Head of caudate nucleus (tissue), 42 donors: ENCODE measurements at places on chromosomes 11 and 22.

- DNase-seq: no peak
Observed at GRCh38 chr11:110808248-110808647, 96.0 kb upstream of the ARHGAP20 start.

GRCh38 chr11:75627906-75628668, 40.8 kb downstream of the MAP6 start:
- DNase-seq: no peak

DNA sequence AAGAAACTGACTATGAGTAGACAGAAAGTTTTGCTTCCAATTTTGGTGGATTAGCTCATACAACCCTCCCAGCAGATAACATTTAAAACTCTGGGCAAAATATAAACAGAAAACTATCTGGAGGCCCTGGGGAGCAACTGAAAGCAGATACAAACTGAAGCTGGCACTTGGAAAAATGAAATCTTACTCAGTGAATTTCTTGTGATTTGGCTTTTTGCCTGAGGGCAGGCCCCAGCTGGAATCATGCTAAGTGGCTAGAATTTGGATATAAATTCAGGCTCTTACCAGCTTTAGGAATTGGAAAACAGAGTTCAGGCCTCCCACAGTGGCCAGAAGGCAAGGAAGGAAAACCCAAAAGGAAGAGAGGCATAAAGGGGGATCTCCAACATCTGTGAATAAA, 85.8 kb downstream of the EFCAB6 start:
- no peak for DNase-seq

DNA sequence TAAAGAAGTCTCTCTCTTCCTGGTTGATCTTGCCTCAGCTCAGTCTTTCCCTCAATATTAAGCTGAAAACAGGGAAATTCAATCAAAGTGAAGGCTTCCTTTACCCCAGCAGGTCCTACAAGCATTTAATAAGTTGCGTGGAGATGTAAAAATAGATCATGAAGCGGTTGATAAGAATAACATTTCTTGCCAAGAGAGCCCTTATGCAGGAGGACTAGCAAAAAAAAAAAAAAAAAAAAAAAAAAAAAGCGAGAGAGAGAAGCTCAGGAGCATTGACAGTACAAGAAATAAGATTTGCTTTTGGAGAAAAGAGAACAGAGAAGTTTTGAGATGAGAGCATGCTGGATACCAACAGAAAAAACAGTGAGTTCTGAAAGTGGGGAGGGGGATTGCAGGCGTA, 112.2 kb upstream of the CLMP start:
- no peak for DNase-seq

DNA sequence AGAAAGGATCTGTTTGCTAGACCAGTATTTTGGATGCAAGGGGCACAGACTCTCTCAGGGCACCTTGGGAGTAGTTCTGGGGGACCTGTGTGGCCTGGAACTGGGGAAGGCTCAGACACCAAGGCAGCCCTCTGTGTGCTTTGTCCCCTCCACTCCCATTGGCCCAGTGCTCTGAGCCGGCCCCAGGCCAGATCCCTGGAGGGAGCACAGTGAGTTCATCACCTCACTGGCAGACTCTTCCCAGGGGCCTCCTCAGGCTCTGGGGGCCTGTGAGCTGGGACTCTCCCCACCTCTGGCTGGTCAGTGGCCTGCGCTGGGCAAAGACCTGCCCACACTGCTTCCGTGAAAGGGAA, 51.7 kb downstream of the CHRDL2 start:
- no peak for DNase-seq

GRCh38 chr11:63273685-63274084, 30.3 kb upstream of the SLC22A25 start:
- DNase-seq: no peak

GRCh38 chr11:6251990-6252473, 7.6 kb upstream of the CCKBR start:
- no peak for DNase-seq

DNA sequence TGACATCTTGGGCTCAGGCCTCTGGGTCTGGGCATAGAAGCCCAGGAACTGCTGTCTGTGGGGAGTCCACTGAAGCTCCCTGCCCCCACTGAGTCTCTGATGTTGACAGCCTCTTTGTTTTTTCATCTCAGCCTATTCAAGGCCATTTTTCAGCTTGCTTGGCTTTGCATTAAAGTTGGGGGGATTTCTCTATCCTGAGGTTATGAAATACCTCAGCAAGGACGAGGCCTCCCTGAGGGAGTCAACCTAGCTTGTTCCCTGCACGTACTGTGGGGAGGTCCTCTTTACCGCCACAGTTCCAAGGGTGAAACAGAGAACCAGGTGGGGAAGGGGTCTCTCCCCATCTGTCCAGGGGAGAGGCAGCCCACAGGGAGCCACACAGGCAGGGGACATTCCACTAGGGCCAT, 8.4 kb downstream of the KCNQ1OT1 start:
- DNase-seq: no peak

DNA sequence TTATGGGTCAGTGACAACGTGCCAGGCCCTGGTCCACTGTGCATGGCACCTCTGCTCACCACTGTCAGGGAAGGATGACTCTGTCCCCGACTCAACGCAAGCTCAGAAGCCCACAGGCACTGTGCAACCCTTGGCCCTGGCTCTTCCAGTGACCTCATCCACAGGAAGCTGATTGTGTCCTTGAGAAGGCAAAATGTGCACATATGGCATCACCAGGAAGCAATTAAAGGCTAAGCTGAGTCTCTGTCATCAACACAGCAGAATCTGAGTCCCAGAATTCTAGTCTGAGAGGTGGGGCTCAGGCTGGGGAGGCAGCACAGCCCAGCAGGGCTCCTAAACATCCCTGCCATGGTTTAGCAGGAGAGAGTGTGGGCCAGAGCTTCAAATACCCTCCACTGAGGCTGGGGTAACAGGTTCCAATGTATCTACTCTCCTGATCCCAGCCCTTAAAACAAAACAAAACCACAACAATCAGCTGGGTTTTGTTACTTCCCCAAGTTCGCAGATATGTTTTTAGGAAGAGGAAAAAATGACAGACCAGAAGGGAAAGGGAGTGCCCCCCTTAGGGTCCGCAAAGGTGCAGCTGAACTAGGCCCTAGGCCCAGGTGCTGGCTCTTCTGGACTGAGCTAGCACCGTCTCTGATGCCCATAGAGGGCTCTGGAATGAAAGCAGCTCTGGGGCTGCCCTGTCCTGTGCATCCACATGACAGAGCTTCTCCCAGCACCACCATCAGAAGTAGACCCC, 33.5 kb upstream of the GNAZ start:
- DNase-seq: no peak

GRCh38 chr11:45674481-45675190, 9.2 kb upstream of the CHST1 start:
- no peak for DNase-seq

DNA sequence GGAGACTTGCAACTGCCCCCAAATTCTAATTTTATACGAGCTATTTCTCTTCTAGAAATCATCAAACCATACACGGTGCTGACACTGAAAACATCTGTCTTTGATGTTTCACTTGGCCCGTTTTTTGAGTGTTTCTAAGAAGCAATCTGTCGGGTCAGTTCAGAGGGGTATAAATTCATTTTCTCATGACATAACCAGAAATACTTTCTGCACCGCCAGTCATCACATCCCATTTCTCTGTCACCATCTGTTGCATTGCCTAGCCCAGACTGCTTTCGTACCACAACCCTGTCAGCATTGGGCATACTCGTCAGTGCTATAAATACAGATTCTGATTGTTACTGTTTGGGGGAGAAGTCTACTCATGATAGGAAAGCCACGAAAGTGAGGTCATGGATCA, 63.1 kb upstream of the CCDC90B start:
- DNase-seq: no peak

GRCh38 chr11:5880329-5880728, at the start of gene OR52E4:
Gene OR52E4 (plus strand): TSS chr11:5880629. CDS start chr11:5884293, 3,664 bp downstream.
- DNase-seq: no peak

DNA sequence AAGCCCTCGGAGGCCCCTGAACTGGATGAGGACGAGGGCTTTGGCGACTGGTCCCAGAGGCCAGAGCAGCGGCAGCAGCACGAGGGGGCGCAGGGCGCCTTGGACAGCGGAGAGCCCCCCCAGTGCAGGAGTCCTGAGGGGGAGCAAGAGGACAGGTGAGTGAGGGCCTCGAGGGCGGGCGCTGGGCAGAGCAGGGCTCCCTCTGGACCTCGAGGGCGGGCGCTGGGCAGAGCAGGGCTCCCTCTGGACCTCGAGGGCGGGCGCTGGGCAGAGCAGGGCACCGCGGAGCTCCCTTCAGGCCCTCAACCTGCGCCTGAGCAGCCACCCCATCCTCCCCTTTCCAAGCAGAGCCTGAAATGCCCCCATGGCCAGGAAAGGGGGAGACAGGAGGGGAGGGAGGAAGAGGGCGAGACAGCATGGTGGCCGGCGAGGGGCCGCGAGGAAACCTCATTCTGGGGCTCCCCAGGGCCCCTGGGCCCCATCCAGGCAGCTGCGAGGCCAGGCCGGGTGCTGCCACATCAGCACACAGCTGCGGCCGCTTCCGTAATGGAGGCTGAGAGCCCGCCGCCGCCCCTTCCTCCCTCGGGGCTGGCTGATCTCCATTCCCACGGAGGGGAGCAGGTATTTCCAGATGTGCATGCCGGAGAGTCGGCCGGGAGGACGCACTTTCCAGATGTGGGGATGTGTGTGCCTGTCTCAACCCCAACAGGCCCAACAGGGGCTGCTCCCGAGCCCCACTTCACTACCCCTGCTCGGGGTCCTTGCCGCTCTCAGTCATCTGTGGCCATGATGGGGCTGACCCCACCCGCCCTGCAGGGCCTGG, 10.0 kb downstream of the PRR33 start:
- DNase-seq: no peak

- no peak for DNase-seq
Observed at GRCh38 chr11:64853709-64854108, 9.3 kb upstream of the CDC42BPG start.

DNA sequence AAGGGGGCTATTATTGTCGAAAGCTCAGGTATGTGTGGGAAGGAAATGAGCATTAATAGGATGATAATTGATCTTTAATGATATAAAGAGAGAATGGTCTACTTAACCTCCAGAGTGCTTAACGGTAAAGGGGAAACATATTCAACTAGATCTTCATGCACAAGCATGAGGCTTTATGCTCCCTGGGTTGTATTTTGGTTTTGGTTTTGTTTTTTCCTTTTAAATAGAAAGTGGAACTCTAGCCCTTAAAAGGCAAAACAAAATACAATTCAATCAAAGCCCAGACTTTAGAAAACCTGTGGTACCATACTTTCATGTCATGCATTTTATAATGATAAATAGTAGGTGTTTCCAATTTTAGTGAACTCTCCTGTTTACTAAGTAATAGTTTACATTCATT, 622.7 kb downstream of the METTL15 start:
- no peak for DNase-seq

DNA sequence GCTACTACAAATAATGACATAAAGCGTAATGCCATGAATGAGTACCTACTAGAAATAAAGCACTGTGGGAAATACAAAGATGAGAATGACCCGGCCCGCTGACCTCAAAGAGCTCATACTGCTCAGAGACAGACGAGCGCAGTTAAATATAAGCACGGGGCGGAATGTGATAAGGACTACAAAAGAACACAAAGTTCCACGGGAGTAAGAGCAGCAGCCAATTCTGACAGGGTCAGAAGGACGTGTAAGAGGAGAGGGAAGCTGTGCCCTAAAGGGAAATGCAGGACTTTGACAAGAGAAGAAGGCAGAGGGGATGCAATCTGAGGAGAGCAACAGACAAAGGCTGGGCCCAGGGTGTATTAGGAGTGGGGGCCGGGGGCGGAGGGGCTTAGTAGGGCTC, 314.6 kb downstream of the LARGE1 start:
- no peak for DNase-seq

GRCh38 chr11:10067629-10068300, 226.3 kb downstream of the SBF2 start:
- DNase-seq: no peak

GRCh38 chr11:19559746-19560145, 152.9 kb upstream of the NAV2 start:
- no peak for DNase-seq

DNA sequence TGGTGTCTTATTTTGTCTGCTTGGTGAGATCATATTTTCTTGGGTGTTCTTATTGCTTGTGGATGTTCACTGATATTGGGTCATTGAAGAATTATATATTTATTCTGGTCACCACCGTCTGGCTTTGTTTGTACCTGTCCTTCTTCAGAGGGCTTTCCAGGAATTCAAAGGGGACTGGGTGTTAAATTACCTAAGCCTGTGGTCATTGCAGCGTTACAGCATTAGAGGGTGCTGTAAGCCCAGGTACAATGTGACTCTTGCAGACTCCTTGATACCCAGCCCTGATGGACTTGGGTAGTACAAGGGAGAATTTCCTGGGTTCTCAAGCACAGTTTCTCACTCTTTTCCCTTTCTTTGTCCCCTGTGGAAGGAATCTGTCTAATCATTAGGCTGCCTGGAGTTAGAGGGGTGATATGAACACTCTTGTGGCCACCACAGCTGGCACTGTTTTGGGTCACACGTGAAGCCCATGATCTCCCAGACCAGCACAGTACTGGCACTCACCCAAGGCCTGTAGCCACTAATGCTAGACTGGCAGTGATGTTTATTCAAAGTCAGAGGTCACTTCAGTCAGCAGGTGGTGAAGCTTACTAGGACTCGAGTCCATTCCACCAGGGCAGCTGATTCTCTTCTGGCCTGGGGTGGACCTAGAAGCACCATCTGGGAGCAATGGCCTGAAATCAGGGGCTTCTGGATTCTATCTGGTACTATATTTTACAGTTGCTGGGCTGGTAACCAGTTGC, 56.1 kb upstream of the NARS2 start:
- no peak for DNase-seq

- DNase-seq: no peak
Observed at GRCh38 chr11:41119484-41119883, 340.0 kb downstream of the LRRC4C start.

DNA sequence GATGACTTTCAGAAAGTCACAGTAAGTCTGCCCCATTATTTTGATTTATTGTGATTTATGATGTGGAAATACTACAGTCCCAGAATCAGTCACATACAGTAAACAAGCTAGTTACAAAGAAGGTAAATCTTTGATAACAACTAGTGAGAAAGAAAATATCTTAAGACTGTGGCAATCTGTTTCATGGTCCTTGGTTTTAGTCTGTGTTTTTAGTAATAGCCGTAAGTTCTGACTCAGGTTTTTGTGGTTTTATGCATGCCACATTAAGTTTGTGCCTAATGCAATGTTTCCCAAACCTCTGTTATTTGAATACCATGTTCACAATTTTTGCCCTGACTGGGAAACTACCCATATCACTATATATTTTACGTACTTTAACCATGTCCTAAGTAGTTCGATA, 6.7 kb downstream of the CEP295 start:
- no peak for DNase-seq

- DNase-seq: no peak
Observed at GRCh38 chr11:61022311-61023085, 51.0 kb downstream of the CD6 start.
